ENCODE measurements at places on chromosomes 6 and 20.

DNA sequence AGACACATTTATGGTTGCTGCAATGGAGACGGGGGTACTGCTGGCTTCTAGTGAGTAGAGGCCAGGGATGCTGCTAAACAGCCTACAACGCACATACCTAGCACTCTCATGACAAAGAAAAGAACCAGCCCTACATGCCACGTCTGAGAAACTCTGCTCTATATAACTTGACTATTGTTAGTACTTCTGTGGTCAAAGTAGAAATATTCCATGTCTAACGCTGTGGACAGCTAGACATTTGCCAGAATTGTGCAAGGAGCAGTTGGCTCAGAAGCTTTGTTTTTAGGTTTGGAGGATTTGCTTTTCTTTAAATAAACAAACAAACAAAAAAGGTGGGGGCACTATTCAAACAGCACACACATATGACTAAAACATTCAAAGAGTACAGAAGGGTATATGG lies 20.5 kb downstream of the UBE2V1 start:
- DNase-seq: no peak

- DNase-seq: no peak
These were observed 12.6 kb upstream of the FRMD1 start for GRCh38 chr6:168091381-168092264.

- no peak for DNase-seq
These were observed 16.8 kb downstream of the CEP250 start for GRCh38 chr20:35472209-35472608.

- DNase-seq: peak; percentile 76
These were observed 1.7 kb downstream of the PPP1R10 start for GRCh38 chr6:30615219-30615957.

DNA sequence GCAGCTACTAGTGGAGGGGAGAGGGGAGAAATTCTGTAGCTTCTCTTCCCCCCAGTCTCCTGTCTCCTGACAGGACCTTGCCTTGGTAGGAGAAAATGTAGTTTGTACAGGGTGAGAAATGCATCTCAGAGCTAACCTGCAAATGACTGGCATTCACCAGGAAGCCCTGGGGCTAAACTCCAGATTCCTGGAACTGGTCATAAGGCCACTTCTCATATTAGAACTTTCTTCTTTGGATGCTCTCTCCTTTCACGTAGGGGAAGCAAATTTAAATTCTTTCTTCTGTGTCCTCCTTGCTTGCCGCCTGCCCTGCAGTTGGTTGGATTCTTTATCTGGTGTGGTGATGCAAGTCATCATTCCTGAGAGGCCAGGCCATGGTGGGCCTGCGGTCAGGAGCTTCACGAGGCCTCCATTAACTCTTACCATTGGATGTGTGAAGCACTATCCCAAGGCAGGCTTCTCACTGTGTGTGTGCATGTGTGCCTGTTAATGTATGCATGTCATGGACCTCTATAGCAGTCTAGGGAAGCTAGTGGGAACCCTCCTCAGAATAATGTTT lies 182.0 kb downstream of the PHF3 start:
- no peak for DNase-seq

DNA sequence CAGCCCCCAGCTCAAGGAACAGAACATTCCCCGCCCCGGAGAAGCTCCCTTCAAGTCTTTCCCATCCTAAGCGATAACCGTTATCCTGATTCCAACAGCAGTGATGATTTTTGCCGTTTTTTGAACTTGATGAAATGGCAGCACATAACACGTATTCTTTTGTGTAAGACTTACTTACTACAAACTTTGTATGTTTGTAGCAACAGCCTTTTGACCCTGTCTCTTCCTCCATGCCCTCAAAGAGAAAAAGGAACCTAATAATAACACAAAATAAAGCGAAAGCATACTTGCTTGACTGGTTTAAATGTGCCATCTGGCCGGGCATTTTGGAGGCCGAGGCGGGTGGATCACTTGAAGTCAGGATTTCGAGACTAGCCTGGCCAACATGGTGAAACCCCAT lies 26.4 kb upstream of the SLC9A8 start:
- no peak for DNase-seq

DNA sequence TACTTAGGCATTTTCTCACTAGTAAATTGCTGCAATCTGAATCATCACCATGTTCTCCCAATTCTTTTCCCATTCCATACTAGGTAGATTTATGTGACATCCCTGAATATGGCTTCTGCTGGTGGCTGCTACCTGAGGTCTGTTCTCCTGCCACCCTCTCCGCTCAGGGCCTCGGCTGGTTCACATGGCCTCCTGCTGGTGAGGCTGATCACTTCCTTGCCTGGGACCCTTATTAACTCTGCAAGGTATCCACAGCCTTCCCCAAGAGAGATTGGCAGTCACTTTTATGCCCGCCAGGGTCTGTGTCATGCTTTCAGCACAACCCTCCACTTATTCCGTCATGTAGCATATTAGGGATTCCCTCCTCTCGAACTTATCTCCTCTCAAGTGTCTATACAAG lies 424.5 kb upstream of the FLRT3 start:
- DNase-seq: no peak

DNA sequence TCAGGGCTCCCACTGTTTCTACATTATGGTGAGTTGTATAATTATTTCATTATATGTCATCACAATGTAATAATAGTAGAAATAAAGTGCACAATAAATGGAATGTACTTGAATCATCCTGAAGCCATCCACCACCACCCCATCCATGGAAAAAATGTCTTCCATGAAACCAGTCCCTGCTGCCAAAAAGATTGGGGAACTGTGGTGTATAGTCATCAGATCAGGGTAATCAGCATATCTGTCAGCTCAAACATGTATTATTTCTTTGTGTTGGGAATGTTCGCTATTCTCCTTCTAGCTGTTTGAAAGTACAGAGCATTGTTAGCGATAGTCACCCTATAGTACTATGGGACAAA lies 33.8 kb upstream of the SLC22A23 start:
- DNase-seq: no peak

- no peak for DNase-seq
These were observed 248.3 kb downstream of the LY86 start for GRCh38 chr6:6836609-6837406.

GRCh38 chr6:39873439-39873838 lies 60.8 kb downstream of the MOCS1 start:
- no peak for DNase-seq

DNA sequence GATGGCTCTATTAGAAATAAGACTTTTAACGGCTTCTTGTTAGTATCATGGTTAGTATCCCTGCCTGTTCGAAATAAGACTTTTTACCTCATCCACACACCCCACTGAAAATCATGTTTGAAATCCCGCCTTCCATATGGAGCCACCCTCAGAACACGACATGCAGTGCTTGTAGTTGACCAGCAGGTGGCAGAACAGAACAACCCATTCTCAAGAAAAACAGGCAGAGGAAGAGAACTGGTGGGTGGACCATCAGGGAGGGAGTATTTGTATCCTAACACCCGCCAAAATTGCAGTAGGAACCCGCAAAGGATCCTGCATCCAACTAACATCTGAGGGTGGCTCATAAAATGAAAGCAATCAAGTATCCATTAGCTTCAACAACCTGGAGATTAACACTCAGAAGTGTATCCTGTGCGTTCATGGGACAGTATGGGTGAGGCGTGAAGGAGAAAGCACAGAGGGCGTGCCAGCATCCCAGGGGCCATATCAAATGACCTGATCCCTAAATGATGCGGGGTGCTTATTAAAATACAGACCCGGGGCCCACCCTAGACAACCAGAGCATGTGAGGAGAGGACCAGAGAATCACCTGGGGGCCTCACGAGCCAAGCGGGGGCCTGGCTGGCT lies 89.6 kb upstream of the NHSL1 start:
- peak; percentile 76 for DNase-seq

GRCh38 chr6:167306401-167306998 lies 15.4 kb downstream of the UNC93A start:
- no peak for DNase-seq

GRCh38 chr6:166543603-166544295 lies 42.7 kb downstream of the RAMACL start:
- no peak for DNase-seq

DNA sequence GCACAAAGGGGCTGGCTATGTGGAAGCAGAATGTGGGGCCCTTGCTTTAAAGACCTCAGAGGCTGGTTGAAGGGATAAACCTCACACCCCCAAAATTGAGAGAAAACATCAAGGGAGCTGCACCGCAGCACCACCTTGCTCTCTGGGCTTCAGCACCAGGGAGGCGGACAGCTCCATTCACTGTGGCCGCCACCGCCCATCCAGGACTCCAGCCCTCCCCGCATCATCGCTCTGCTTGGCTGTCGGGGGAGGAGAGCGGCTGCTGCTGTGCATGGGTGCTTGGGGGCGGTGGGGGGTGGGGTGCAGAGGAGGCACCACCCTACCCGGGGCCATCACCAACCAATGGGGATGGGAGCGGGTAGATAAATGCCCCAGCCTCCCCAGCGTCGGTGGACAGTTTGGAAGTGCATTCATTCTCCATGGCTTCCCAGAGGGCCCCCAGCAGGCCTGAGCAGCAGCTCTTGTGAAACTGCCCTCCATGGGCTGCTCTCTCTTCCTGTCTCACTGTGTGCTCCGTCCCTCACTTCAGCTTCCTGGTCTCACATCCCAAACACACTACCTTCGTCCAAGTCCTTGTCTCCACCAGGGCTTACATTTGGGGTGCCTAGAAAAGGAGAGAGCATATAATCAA lies 75.7 kb upstream of the BHLHE23 start:
- peak; percentile 16 for DNase-seq

DNA sequence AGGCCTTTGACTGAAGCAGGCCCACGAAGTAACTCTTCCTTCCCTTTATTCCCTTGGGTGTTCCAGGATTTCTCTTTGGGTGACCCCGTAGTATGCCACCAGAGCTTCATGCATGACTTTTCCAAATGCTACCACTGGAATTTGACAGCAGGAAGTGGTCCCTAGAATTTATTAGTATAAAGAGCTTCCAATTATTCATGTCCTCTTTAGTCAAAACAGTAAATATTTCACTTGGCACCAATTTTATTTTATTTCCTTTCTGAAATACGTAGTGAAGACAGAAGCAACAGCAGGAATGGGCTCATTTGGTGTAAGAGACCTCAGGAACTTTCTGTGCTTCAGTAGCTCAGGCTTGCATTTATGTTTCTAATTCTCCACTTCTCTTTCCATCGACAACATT lies 151.3 kb downstream of the LCA5 start:
- DNase-seq: no peak

- DNase-seq: no peak
These were observed 47.4 kb downstream of the TRDN start for GRCh38 chr6:123589317-123589716.

GRCh38 chr6:170085475-170086401 lies 205.1 kb downstream of the DLL1 start:
- no peak for DNase-seq
